ENCODE measurements at places on chromosomes 7 and 10.

- DNase-seq = no peak
Observed at GRCh38 chr7:68031180-68031943, 1034.7 kb downstream of the TYW1 start.

GRCh38 chr7:93821463-93821862, 69.1 kb downstream of the TFPI2 start:
- no peak for DNase-seq

GRCh38 chr10:19169041-19169440, 120.4 kb downstream of the MALRD1 start:
- no peak for DNase-seq

GRCh38 chr10:58641708-58642107, 129.0 kb downstream of the BICC1 start:
- DNase-seq = peak; percentile 35

- no peak for DNase-seq
Observed at GRCh38 chr7:33334349-33334748, 205.0 kb downstream of the BBS9 start.

GRCh38 chr7:5678295-5679047, 103.0 kb downstream of the RNF216 start:
- no peak for DNase-seq

DNA sequence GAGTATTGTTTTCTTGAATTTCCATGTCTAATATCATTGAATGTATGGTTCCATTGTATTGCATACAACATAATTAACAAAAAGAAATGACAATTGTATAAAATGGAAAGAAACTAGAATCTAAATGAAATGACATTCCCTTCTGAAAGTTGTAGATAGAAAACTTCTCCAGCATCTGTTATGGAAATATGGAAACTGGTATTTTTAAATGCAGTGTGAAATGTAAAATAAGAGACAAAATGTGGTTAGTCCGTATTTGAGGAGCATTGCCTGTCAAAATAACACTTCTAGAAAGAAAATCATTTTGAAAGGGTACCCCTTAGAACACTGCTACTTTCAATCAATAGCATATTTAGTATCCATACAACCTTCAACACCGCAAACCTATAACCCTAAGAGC, 286.3 kb upstream of the CELF2 start:
- DNase-seq = no peak

GRCh38 chr10:15781381-15781960, 61.7 kb upstream of the ITGA8 start:
- DNase-seq = no peak

GRCh38 chr7:99021941-99022560, 121.9 kb downstream of the SMURF1 start:
- DNase-seq = no peak

- DNase-seq = no peak
Observed at GRCh38 chr7:33118383-33118782, 9.2 kb upstream of the RP9 start.

DNA sequence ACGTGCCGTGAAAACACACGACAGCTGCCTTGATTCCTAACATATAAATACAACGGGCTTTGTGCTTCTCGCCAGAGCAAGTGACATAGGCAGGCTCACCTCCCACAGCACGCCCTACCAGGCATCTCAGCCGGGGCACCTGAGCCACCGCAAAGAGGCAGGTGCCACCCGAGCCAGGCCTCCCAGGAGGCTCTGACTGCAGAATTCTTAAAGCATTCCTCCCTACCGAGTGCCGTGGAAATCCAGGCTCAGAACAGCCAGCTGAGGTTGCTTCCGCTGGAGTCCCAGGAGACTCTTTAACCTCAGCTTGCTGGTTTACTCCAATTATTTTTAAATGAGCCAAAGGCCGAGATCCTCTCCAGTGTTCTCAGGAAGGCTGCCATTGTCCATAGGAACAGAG, 206.5 kb downstream of the USP6NL start:
- no peak for DNase-seq

DNA sequence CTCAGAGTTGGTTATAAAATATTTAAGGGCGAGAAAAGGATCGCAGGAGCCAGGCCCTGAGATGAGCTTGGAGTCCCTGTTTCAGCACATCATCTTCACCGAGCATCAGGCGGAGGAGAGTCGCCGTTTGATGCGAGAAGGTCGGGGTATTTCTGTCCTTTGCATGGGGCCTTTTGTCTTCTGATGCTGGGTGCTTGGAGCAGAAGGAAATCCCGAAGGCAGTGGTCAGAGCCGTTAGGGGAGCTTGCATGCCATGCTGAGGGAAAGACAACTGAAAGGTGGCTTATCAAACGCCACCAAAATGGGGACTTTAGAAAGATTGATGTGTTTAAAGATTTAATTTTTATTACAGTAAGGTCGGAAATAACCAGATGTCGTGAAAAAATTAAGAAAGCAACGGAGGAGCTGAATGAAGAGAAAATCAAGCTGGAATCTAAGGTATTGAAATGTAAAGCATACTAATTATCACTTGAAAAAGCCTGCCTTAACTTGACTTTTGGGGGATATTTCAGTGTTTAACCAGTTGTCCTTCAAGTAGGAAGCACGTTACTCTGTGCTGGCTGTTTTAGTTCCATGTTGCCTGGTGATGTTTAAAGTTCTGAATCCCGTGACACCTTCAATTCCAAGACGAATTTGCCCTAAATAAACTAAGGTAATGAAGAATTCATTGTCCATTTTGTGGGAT, 845 bp downstream of the CCDC172 start:
- no peak for DNase-seq

DNA sequence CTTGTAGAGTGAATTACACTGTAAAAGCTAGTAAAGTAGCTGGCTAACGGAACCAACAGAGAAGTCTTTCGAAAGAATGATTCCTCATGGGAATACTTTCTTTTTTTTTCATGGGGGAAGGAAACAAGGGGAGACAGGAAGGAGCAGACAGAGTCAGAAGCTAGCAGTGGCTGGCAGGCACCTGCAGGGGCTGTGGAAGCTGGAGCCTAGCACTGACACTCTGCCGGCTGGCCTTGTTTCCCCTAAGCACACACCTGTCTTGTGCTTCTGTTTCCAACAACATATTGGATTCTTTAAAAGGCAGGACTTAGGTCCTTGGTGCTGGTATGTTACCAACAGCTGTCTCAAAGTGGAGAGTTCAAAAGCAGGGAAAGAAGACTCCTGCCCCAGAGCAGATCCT, 24.7 kb downstream of the NOD1 start:
- no peak for DNase-seq

DNA sequence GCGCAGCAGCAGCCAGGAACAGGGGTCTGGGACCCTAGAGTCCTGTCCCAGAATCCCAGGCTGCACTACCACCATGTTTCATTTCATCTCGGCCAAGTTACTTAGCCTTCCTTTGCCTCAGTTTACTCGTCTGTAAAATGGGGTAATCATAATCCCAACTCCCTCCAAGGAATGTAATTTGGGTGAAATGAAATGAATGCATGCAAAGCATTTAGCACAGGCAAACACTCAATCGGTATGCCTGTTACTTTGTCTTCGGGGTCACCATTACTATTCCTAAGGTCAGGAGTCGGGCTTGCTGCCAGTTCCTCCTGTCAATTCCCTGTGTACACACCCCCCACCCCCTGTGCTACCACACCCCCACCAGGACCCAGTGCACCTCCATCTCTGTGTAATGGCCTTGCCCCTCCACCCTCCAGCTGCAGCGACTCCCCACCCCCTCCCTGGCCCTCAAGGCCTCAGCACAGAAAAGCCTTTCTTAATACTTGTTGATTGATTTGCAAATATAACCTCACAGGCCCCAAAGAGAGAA, 1.7 kb downstream of the TNS3 start:
- DNase-seq = no peak

DNA sequence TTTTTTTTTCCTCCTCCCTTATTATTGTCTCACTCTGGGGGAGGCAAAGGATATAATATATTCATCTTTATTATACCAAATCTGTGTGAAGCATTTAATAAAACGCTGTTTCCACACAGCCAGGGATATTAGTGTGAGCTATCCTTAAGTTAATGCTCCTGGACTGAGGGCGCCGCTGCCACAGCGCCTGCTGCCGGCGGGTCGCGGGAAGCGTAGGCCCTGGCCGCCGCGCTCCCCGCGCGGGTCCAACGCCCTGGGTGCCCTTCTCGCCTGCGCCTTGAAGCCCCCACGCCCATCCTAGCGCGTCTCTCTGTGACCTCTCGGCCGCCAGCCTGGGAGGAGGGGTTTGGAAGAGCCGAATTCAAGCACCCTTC, 9.5 kb upstream of the LBX1 start:
- DNase-seq = no peak

DNA sequence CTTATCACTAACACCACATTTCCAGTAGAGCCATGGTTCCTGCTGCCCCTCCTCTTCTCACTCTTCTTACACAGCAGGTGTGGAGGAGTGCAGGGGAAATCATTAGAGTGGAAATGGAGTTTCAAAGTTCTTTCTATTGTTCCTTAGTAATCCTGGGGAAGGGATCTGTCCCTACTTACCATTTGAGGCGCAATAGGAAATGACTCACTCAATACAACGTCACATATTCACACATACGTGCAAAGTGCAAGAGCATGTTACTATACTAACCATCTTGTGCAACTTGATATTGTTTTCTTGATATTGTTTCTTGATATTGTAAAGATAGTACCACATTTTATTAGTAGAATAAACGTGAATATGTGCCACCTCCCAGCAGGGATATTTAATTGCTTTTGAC, 1010.2 kb downstream of the DNAJB9 start:
- DNase-seq = no peak

- DNase-seq = no peak
Observed at GRCh38 chr10:123398180-123398591, 244.0 kb downstream of the BUB3 start.

DNA sequence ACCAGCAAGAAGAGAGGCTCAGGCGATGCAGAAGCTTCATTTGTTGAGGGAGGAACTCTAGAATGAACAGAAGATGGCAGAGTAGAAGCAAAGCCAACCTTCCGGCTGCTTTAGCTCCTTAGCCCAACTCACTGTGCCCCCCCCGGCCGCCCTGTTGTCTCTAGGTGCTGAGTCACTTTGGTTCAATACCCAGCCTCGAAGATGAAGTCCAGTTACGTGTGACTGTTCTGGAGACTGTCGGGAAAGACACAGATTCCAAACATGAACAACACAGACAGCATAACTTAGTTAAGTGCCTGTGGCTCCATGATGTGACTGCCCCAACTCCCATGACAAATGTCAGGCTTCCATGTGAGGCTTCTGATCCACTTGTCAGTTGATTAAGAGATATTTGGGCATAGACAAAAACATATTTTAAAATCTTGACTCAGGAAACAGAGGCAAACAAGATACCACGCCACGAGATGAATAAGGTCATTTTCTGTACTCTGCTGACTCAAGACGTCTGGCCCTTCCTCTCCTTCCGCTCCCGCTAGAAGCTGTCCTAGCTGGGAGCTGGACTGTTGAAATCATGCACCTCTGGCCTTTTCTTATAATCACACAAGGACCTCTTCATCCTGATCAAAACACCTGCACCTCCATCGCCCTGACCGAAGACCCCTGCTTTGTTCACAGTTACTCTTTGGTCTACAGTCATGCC, 199.3 kb downstream of the FRMD4A start:
- DNase-seq = no peak

DNA sequence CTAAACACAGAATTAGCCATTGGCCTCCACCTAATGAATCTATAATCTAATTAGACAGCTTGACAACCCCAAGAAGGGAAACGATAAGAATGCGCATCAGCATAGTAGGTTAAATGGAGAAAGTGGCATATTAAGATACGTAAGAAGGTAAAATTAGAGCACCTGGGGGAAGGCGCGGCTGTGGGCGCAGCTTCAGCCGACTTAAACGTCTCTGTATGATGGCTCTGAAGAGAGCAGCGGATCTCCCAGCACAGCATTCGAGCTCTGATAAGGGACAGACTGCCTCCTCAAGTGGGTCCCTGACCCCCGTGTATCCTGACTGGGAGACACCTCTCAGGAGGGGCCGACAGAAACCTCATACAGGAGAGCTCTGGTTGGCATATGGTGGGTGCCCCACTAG, 518.8 kb downstream of the PHTF2 start:
- DNase-seq = no peak

GRCh38 chr7:81859433-81859832, 89.6 kb upstream of the HGF start:
- no peak for DNase-seq

GRCh38 chr7:18962031-18962430, 155.4 kb downstream of the TWIST1 start:
- DNase-seq = no peak

GRCh38 chr7:157158400-157158799, 19.7 kb downstream of the UBE3C start:
- DNase-seq = no peak

- DNase-seq = no peak
Observed at GRCh38 chr7:134836447-134836846, 57.0 kb downstream of the CALD1 start.

DNA sequence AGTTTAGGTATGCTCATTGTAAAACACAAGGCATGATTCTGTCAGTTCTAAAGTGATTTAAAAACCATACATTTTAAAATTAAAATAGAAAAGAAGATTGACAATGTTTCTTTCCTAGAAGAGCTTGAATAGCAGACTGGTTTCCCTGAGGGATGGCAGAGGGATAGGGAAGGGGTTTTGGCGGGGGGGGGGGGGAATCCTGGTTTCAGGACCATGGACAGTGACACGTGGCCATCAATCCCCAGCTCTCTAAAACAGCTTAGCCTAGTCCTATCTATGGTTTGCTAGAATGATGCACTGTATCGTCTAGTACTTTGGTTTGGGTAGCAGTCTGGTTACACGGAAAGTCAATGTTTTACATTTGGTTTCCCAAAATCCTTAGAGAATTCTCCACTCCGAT, 88.7 kb downstream of the PHYHIPL start:
- DNase-seq = no peak

DNA sequence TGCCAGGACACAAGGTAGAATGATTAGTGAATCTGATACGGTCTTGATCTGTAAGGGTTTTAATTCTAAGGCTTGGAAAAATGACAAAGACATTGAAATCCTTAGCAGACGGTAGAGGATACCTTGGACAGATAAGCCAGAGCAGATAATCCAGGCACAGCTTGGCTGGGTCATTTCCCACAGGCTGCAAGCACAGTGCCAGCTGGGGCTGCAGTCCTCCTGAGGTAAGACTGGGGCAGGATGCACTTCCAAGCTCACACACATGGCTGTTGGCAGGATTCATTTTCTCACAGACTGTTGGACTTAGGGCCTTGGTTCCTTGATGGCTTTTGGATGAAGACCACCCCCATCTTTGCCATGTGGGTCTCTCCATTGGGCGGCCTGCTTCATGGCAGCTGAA, 63.2 kb upstream of the BMPER start:
- DNase-seq = no peak

DNA sequence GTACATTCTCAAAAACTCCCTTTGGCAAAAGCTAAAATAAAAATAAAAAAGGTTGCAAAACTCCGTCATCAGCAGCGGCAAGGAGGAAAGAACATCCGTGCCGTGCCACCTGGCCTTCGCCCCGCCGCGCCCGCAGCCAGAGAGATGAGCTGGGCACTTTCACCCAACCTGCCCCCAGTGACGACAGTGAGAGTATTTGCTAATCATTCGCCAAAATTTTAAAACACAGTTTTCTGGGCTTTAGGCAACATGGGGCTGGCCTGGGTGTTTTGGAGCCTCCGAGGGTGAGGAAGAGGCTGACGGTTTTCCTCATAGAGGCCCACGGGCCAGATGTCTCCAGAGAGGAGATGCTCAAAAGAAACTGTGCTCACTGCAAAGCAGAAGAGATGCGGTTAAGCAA, 128.2 kb downstream of the PRKAG2 start:
- no peak for DNase-seq

All from AG08395 (cell line).